ENCODE measurements at places on chromosomes 4 and X.

- no peak for DNase-seq
These were observed 30.9 kb upstream of the HHIP start for GRCh38 chr4:144614850-144615585.

DNA sequence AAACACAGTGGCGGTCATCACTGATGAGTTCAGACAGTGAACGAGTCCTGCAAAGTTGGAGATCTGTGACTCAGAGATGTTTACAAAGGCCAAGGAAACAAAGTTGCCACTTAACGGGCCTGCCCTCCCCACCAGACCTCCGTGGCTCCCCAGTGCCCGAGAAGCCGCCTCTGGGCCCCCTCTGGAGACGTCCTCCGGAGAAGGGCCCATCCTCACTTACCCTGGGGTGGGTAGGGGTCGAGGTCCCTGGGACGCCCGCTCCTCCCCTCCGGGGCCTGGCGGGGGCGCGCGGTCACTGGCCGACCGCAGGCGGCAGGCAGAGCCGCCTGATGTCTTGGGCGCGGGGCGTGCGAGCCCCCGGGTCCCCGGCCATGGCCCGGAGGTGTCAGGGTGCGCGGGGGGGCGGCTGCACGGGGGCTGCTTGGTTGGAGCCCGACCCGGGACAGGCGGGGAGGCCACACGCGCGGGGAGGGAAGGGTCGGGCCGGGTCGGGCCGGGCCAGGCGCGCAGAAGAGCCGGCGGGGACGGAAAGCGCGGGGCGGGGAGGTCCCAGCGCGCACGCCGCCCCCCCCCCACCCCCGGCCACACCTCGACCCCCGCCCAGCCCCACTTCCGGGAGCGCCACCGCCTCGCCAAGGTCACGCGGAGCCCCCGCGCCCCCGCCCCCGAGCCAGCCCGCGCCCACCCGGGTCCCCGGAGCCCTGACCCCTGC, 529 bp downstream of the DHRSX start:
- DNase-seq = peak; percentile 30

- DNase-seq = no peak
These were observed 89.2 kb downstream of the AREG start for GRCh38 chr4:74534121-74534520.

DNA sequence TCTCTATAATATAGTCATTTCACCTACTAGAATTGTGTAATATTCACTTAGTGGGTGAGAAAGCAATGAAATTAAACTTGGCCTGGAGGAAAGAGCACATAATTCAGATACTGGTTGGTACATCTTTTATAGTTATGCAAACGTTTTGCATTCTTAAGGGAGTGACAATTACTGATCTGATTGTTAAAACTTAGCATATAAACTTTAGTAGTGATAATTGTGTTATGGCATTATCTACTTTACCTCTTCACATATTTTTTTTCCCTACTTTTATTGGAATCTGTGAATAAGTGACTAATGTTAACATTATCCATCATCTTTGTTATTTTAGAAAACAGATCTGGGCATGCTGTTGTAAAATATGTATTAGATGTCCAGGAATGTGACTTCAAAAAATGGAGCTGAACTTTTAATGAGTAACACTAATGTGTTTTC, 217.4 kb upstream of the GIMD1 start:
- DNase-seq = no peak

DNA sequence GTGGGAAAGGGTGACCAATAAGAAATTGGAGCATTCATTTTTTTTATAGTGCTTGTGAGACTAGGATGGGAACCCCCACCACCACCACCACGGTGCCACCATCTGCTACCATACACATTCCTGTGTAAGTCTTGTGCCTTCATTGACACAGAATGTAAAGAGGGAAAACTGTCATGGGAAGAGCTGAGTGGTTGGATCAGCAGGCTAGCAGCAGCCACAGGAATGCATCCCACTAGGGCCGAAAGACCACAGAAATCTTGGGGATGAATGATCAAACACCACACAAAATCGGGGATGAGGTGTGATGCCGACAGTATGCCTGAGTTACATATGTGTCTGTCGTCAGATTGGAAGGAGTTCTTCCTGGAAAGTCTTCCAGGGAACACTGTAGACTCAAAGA, 69.2 kb downstream of the SRPX start:
- DNase-seq = no peak

GRCh38 chr4:3345384-3345783, 52.6 kb downstream of the RGS12 start:
- no peak for DNase-seq

DNA sequence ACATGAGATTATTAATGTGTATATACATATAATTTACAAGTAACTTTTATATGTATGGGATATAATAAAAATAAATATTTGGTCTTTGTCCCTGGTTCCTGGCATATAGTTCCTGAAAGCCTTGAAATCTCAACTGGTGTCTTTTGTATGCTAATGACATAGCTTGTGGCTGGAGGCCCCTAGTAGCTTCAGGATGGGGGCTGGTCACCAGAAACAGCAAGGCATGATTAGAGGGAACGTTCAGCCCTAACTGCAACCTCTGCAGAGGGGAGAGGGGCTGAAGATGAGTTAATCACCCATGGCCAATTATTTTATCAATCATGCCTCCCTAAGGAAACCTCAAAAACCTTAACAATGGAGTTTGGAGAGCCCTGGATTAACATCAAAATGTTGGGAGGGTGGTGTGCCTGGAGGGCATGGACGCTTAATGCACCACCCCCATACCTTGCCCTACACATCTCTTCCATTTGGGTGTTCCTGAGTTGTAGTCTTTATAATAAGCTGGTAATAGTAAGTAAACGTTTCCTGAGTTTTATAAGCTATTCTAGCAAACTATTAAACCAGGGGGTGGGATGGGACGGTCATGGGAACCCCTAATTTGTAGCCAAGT, 21.3 kb downstream of the PIN4 start:
- DNase-seq = no peak

DNA sequence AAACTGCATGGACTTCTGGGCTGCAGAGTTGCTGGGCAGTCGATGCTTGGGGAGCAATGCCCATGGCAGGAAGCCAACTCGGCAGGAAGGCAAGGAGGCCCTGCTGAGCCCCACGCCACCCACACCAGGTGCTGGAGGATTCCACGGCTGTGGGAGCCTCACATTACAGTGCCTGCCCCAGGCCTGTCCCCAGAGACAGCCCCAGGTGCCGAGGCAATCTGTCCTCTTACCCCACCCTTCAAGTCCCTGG, 53.9 kb downstream of the HMX1 start:
- DNase-seq = no peak

DNA sequence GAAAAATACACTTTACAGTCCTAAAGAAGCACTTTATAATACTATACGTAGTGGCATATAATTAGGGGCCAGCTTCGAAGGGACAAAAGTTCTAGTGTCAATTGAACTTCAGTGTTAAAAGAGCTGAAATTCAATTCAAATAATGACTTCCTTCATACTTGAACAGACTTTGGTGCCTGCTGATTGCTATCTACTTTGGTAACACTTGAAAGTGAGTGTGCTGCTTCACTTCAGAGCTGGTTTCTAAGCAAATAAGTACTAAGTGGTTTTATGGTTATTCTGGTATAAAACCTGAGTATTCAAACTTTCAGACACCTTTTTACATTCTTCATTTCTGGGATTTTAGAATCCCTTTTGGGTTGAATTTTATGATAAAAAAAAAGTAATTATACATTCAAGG, 107.0 kb downstream of the SLC4A4 start:
- no peak for DNase-seq

- DNase-seq = no peak
These were observed 10.1 kb upstream of the SH3TC1 start for GRCh38 chr4:8188743-8189550.

DNA sequence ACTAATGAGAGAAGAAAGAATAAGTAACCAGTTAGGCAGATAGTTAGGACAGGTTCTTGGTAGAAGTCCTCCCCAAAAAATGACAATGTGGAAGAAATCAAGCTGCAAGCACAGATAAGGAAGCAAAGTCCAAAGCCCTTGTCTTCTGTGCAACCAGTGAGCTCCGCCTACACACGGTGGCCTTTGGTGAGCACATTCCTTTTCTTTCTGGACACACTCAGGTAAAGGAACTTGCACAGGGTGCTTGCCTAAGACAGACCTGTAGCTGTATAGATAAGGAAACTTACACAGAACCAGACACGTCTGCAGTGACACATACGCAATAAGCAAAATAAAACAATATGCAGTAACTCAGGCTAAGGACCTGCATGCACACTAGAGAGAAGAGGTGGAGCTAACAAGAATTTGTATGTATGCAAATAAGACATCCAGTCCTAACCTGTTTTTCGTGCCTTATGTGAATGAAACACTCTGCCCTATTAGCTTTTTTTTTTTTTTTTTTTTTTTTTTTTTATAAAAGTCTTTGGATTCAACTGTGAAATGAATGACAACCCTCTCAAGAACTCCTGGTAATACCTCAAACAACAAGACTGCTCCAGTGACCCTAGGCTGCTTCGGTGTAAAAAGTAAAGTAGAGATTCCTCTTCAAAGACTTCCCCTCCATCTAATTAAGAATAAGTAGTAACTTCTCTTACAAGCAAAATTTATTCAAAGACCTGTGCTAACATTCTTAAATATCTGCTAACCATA, 48.8 kb downstream of the UGT2B10 start:
- no peak for DNase-seq

DNA sequence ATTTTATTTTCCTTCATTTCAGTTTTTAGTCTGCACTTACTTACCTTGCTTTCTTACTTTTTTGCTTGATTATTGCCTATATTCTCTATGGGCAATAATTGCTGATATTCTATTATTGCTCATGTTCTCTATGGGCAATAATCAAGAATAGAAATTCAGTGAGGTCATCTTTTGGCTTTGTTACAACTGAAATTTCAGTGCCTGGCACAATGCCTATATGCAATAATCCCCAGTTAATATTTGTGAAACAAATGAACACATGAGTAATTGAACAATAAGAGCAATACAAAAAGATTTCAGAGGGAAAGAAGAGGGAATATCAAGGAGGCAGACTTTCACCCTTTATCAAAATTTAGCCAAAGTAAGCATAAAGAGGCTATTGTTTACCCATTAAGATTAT, 48.6 kb upstream of the ARSJ start:
- DNase-seq = no peak

- DNase-seq = no peak
These were observed 57.7 kb downstream of the NEIL3 start for GRCh38 chr4:177367336-177367735.

DNA sequence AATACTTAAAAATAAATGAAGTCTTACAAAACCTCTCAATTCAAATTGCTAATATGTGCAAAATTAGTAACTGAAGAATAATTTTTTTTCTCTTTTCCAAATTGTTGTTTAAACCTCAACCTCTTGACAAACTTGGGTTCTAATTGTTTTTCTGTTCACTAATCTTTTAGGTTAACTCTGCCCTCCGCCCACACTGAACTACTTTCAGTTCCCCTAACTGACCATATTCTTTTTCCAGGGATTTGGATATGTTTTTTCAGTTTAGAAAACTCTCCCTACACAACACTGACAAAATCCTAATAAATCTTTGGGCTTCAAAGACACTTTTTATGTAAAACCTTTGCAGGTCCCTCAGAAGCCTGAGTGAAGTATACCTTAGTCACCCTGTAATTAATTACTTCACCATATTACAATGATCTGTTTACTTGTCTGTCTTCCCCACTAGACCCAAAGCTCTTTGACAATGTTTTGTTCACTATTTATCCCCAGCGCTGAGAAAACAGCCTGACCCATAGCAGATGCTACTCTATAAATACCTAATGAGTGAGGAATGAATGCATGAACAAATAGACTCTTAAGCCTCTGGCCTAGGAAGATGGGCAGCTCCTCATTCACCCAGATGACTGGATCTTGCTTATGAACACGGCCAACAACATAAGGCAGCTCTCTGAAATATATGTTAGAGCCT, 134.9 kb downstream of the MAML3 start:
- DNase-seq = no peak

- no peak for DNase-seq
These were observed 772 bp downstream of the CYP4V2 start for GRCh38 chr4:186192066-186192612.

DNA sequence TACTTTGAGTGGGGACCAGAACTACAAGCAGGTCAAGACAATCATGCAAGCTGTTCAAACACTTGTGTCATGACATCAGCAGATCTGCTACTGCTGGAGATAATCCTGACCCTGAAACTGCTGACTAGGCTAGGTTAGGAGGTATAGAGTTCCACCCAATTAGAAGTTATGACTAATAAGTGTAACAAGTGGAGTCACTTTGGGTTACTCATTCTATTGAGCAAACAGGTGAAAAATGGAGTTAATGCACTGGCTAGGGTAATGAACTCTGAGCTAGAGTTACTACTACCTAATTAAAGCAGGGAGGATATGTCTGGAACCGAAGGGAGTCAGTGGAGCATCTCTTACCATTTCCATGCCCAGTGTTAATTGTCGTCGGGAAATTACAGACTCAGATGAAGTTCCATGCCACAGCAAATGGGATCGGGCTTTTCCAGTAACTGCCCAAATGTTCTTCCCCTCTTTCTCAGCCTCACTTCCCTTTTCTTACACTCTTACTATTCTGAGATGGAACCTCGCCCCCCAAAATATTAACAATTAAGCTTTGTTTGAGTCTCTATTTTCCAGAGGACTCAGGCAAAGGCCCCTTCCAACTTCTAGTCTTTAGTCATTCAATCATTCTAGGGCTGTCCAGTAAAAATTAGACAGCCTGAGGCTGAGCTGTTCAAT, 19.8 kb upstream of the MANBA start:
- DNase-seq = no peak

DNA sequence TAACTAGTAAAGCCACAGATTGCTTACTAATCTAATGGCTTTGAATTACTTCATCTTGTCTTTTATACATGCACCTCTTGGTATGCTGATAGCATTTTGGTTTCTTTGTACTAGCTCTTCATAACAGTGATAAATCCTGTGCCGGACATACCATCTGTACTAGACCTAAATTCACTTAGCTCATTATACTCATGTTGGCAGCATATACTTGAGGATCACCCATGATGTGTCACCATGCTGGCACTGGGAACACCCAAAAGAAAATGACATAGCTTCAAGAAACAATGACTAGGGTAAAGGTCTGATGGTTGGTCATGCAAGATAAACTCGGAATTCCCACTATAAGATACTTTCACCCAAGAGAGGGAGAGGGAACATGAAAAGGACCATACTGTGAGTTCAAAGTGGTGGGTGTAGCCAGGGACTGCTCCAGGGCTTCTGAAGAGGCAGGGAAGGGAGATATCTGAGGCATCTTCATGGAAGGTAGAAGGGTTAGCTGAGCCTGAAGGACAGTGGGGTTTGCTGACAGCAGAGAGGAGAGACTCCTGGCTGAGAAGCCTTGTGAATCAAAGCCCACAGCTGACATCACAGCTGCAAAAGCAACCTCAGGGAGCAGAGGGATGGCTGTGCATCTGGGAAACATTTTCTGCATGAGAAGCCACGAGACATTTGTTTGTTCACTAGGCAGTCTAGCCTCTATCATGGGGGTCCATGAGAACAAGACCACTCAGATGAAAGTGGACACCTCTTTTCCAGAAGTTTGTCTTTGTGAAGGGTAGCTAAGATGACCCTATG, 314.2 kb downstream of the RAB28 start:
- DNase-seq = no peak

- peak; percentile 0 for DNase-seq
These were observed 323.9 kb upstream of the CASK start for GRCh38 chrX:42247241-42247640.
